ENCODE measurements at places on chromosomes 3 and 15.
A peak's percentile ranks its signal among the peaks of the same experiment; 100 is the strongest.

DNA sequence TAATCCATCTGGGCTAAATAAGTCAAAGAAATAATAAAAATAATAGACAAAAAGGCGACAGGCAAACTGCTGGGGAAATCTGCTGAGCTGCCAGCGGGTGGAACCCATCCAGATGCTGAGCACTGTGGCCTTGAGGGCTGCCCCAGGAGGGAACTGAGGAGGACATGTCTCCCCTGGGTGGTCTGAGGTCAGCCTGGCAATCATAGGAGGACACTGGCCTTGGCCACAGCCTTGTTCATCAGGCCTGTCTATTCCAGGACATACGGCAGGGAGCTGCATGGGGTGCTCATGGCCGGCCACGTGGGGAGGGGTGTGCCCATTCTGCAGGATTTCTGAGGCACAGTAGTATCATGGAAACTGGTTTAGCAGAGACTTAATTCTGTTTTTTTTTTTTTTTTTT, 21.5 kb upstream of the SNRPA1 start:
- no peak for DNase-seq

GRCh38 chr3:197525706-197526105, 30.1 kb downstream of the BDH1 start:
- no peak for DNase-seq

GRCh38 chr3:50248387-50248786, 12.4 kb downstream of the GNAI2 start:
- no peak for DNase-seq

GRCh38 chr15:80609512-80609946, 85.6 kb upstream of the ABHD17C start:
- DNase-seq = no peak

GRCh38 chr15:38593524-38593923, 28.9 kb upstream of the RASGRP1 start:
- no peak for DNase-seq

DNA sequence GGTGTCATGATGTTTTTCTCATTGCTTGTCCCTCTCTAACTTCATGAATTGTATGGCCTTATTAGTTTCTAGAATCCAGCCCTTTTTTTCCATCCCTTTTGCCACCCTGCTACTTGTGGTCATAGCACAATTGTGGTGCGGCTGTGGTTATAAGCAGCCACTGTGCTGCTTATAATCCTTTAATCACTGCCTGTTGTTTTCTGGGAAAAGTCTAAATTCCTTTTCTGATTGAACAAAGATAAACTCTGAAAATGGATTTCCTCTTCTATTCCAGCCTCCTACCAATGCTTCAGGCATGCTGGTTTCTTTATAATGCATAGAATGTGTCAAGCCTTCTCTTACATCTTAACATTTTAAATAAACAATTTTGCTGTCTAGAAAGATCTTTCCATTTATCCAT, 319.5 kb downstream of the C3orf38 start:
- DNase-seq = no peak

DNA sequence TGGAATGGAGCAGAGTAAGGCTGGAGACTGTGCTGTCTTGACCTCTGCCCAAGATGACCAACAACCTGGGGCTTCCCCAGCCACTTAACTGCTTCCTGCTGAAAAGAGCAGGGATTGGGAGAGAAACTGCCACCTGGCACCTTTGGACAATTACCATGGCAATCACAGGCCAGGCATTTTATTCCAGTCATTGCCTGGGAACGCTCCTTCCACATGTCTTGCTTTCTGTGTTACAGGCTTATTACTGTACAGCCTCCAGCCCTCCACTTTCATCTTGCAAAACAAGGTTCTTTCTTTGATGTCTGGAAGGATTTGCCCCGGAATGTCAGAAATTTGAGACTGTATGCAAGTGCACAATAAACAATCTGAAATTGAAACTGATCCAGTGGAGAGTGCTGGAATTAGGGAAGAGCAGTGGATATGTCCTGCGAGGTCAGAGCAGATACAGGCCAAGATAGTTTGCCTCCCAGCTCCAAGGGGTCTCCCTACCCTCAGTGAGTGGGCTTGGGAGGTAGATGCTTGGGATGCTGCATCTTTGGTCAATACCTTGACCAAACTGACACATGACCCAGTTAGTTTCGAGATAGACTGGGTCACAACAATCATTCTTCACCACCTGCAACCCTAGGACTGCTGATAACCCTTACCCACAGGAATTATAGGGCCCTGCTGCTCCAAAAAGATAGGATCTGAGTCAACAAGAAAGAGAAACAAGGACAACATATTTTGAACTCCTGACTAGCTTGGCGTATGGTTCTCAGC, 2.7 kb downstream of the PPP1R14D start:
- DNase-seq = no peak

GRCh38 chr3:46542801-46543201, 23.3 kb downstream of the LRRC2 start:
- no peak for DNase-seq

DNA sequence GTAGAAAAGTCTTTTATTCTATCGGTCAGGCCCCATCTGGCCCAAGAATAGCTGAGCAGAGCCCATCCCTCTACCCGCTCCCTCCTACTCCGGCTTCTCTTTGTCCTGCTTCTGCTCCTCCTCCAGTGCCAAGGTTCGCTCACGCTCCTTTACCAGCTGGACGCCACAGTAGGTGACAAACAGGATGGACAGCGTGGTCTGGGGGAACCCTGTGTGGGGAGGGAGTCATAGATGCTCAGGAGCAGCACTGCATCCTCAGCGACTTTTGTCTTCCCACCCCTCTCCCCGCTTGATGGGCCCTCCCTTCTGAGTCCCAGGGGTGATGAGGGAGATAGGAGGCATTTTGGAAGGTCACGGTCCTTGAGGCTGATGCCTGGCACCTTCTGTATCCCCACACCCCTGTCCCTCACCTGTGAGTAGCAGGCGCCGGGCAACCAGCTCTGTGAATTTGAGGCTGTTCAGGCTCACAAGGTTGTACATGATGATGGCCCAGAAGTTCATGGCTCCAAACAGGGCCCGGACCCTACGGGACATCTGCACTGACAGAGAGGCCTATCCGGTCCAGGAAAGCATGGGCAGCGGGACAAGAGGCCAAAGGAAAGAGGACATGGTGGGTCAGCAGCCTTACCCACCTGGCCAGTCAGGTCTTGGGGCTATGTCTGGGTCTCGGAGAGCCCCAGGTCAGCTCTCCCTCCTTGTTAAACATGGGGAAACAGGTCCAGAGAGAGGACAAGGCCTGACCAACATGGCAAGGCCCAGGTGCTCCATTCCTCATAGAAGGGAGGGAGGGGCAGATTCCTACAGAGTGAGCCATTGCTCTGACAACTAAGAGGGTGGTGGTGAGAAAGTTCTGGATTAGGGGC, 7.6 kb downstream of the KLHL40 start:
- DNase-seq = no peak

DNA sequence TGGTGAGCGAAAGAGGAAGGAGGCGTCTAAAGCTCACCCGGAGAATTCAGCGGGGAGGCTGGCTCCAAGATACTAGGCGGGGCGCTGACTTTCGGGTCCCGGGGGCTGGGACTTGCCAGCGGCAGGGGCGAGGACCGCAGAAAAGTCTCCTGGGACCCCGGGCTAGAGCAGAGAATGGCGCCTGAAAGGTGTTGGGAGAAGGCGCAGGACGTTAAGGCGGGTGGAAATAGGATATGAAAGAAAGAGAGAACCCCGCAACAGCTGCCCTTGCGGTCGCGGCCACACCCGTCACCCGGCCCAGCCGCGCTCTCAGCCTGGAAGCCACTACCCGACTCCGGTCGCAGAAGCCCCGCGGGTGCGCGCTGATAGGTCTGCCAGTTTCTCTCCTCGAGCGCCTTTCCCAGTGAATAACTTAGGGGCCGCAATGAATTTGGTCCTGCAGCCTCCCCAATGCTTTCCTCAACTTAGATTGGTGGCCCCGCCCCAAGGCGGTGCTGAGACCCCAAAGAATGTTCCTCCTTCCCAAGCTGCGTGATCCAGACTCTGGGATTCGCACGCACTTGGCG, 604 bp downstream of the LTK start:
- DNase-seq = no peak

GRCh38 chr3:69871251-69871650, 128.3 kb upstream of the SAMMSON start:
- no peak for DNase-seq

DNA sequence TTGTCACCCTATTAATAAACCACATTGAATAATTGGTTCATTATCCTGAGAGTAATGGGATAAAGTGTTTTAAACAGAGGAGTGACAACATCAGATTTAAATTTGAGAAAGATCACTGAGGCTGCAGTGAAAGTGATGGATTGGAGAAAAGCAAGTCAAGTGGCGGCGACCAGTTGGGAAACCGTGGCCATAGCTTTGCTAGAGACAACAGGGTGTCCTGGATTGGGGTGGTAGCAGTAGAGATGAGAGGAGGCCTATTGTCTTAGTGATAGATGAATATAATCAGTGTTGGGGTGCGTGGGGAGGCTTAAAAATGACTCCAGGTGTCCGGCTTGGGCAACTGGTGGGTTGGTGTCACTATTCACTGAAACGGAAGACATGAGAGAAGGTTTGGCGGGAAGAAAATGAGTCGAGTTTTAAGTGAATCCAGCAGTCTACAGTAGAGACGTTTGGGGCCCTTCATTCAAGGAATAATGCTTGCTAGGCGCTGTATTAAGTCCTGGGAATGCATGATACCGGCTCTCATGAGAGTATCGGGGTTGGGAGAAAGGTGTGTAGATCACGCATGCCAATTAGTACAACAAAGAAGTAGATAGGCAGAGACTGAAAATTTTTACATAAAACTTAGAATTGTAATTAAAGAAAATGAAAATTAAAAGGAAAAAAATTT, 819 bp downstream of the NEK4 start:
- no peak for DNase-seq

- no peak for DNase-seq
Measured at GRCh38 chr3:84566256-84566655, 392.5 kb upstream of the CADM2 start.

DNA sequence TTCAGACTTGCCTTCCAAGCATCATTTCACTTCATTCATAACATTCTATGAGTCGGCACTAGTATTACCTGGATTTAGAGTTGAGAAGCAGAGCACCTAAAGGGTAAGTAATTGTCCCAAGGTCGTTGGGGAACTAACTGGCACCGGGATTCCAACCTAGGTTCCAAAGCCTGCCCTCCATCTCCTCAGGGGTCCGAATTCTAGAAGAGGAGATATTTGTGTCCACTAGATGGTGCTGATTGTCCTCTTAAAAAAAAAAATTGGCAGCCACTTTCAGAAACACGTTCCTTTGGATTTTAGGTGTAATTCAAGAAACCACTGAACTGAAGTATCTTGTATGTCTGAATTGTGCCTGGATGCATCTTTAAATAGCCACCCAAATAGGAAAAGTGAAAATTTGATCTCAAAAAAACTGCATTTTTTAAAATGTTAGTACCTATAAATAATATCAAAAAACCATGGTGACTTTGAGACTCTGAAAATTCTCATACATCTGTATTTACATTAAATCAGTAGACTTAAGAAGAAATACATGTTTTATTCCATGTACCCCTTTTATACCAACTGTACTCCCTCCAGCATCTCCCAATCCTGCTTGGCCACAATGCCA, 3.9 kb upstream of the FSIP1 start:
- no peak for DNase-seq

- DNase-seq = no peak
Measured at GRCh38 chr3:128367761-128368160, 98.9 kb downstream of the DNAJB8 start.

- DNase-seq = no peak
Measured at GRCh38 chr15:53536479-53537120, 222.9 kb downstream of the WDR72 start.

- DNase-seq = no peak
Measured at GRCh38 chr3:67305160-67305559, 307.1 kb downstream of the KBTBD8 start.

GRCh38 chr15:73799466-73799865, 46.3 kb upstream of the INSYN1 start:
- DNase-seq = no peak

DNA sequence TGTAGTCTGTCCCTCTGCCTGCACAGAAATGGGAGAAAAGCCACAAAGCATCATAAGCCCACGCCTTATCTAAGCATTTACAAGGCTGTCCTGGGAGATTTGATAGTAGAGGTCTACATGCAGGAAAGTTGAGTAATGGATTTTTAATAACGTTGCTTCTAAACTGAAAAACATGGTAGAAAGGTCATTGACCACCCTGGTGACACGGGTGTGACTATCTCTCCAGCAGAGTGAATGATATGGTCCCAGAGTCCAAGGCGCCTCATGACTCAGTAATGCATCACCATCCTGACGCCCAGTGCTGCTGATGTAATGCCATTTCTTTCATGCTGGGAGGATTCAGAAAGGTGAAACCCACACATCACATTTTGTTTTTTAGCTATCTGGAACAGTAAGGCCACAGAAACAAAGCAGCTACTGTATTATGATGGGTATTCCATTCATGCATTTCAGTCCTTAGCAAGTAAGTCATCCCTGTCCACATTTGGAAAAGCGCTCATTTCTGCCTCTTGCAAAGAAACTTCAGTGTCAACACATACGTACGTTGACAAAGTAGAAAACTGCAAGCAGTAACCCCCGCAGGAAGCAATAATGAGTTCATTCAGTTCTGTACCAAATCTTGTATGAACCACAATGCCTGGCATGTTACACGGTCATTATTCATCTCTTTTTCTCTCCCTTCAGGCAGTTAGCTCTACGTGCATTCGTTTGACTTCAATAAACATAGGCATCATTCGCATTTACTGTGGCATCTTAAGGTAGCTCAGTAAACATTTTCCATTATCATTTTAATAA, 483.5 kb downstream of the GABRG3 start:
- no peak for DNase-seq

GRCh38 chr3:186772701-186773417, 10.5 kb upstream of the EIF4A2 start:
- peak; percentile 62 for DNase-seq

- no peak for DNase-seq
Measured at GRCh38 chr3:156630081-156630772, 44.2 kb upstream of the TIPARP start.

- DNase-seq = no peak
Measured at GRCh38 chr15:90463381-90463780, 66.3 kb upstream of the CRTC3 start.

DNA sequence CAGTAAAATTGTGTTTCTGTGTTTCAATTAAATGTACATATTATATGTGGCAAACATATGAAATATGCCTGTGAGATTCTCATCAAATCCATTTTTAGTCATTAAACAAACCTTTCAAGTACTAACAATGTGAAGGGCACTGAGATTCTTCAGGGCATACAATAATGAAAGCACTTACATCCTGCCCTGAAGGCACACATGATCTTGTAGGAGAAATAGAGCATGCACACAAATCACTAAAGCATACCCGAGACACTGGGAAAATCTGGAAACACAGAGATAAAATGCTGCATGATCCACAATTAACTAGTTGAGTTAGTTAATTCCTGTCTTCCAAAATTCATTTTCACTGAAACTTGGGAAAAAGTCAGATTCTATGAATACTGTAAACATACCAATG, 810.5 kb upstream of the NECTIN3 start:
- DNase-seq = no peak

All from stimulated activated CD4-positive, alpha-beta T cell treated with anti-CD3 and anti-CD28 coated beads, Interleukin-12 subunit alpha, Interleukin-12 subunit beta, amount 100 ng/mL, for 4 hours (primary cell).